ENCODE measurements at places on chromosomes 4 and X. TPM values are rescaled to one million over a fixed set of nuclear protein-coding genes. Genes with fewer than 3 reads are reported as not detected.

TMSB15A gene
- 0.69 TPM for total RNA-seq

STOX2 gene
- 3.1 TPM for total RNA-seq

RAB39B gene
- total RNA-seq, result 0.79 TPM

TLR6 gene
- 1.8 TPM for total RNA-seq

SPANXN3 gene
- total RNA-seq, result not detected

CT47C1 gene
- not detected for total RNA-seq

SLITRK4 gene
- not detected for total RNA-seq

UBE2D3 gene
- 242 TPM for total RNA-seq

LANCL3 gene
- total RNA-seq, result not detected

ABHD18 gene
- 4.0 TPM for total RNA-seq

TDO2 gene
- total RNA-seq, result 0.64 TPM

CNKSR2 gene
- total RNA-seq, result 2.2 TPM

AKAP14 gene
- total RNA-seq, result not detected

TRIM2 gene
- total RNA-seq, result 0.54 TPM

ALAS2 gene
- total RNA-seq, result not detected

HSFX1 gene
- total RNA-seq, result 0.42 TPM

MAGEA3 gene
- total RNA-seq, result 3.9 TPM

RASSF6 gene
- total RNA-seq, result 0.71 TPM

ITM2A gene
- not detected for total RNA-seq

Data from A549 treated with dexamethasone at 1 μM for 4 hours (cell line).